Inflammatory macrophage (primary cell): ENCODE measurements at places on chromosomes 7 and 10.

GRCh38 chr10:123934846-123935245 is 43.2 kb upstream of the CPXM2 start:
- DNase-seq, result no peak

GRCh38 chr7:37943905-37944736 is 23.7 kb downstream of the EPDR1 start:
- DNase-seq, result no peak

DNA sequence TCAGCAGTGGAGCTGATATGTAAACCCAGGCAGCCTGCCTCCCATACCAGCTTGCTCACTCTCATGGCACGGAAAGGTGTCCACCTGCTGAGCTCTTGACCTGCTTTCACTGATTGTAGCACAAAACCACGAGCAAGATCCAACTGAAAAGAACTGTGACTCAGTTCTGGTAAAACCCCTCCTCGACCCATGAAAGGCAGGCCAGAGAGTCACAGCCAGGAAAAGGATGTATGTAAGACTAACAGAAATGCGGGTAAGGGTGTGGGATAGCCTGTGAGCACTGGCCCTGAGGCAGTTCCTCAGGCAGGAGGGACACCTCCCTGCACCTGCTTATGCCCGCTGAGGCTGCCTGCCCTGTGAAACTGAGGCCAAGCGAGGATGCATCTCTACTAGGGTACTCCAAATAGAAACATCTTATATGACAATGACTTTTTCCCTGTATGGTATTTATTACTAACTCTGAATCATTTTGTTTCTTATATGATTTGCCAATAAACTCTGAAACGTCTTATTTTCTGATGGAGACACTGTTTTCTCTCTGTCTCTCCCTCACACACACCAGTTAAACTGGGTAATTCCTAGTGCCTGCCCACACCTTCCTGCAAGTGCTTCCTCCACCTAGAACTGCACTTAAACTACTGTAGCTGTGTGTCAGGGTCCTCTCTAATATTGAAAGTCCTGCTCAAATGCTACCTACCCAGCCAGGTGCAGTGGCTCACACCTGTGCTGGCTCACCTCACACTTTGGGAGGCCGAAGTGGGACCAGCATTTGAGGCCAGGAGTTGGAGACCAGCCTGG is 73.3 kb upstream of the GHITM start:
- no peak for DNase-seq

GRCh38 chr10:28858646-28859045 is 181.3 kb downstream of the BAMBI start:
- DNase-seq, result no peak

GRCh38 chr7:28081016-28081415 is 99.6 kb downstream of the JAZF1 start:
- DNase-seq, result no peak

DNA sequence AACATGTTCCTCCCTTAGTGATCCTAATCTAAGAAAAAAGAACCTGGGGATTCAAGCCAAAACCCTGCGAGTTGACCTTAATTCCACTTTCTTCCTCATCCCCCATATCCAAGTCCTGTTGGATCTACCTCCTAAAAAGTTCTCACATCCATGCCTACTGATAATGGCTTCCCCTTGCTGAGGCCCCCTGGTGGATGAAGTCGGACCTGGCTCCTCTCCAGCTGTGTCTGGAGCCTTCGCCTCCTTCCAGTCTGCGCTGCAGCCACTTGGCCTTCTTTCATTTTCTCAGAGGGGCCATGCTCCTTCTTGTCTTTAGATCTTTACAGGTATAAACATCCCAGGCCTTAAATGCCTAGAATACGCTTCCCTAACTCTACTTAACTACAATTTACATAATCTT is 8.1 kb downstream of the PDE1C start:
- peak; percentile 58 for DNase-seq

DNA sequence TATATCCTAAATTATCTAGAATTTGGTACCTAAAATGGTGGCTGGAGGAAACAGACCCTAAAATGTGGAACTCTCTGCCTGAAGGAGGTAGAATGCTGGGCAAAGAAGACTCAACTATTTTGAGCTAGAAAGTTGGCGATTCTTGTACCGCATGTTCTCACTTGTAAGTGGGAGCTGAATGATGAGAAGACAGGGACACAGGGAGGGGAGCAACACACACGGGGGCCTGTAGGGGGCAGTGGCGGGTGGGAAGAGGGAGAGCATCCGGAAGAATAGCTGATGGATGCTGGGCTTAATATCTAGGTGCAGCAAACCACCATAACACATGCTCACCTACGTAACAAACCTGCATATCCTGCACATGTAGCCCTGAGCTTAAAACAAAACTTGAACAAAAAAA is 250.6 kb downstream of the CALN1 start:
- DNase-seq, result no peak

DNA sequence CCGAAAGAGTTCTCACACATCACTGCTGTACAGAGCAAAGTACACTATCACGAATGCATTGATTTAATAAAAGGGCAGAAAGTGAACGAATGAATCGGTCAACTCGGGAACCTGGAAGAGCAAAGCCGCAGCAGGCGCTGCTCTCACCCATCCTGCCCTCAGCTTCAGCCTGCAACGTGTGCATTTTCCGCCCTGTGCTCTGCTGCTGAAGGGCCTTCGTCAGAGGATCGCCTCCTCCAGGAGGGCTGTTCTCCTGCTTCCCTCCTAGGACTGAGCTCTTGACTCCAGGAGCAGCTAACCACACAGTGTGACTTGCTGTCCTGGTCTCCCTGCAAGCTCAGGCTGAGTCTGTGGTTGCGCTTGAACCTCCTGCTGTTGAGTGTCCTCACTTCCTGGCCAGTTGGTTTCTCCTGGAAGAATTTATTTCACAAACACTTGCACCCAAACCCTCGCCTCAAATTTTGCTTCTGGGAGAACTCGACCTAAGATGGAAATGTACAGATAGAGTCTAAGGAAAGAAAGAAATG is 473.0 kb upstream of the KLF6 start:
- no peak for DNase-seq

DNA sequence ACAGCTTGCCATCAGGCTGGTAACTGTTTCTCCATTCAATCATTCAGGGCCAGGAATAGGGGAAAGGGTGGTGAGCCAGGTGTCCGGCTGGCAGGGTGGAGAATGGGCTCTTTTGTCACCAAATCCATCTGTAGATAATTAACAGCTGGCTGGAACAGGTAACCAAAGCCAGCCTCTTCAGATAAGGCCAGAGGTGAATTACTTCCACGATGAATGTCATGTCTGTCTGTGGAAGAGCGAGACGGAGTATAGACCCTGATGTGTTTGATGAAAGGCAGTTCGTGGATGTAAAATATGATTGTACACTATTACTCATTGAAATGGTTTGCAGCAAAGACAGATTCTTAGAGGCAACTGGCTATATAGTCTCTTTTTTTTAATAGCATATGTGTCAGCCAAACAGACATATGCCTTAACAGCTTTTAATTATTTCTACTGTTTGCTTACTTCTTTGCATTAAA is 149.8 kb downstream of the KLF6 start:
- DNase-seq, result no peak

DNA sequence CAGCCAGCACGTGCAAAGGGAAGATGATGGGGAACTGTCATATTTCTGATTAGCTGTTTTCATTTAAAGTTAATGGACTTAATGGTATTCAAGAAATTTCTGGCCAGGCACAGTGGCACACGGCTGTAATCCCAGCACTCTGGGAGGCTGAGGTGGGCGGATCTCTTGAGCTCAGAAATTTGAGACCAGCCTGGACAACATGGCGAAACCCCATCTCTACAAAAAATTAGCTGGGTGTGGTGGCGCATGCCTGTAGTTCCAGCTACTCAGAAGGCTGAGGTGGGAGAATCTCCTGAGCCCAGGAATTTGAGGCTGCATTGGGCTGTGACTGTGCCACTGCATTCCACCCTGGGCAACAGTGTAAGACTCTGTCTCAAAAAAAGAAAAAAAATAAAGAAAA is 18.7 kb downstream of the STN1 start:
- no peak for DNase-seq

DNA sequence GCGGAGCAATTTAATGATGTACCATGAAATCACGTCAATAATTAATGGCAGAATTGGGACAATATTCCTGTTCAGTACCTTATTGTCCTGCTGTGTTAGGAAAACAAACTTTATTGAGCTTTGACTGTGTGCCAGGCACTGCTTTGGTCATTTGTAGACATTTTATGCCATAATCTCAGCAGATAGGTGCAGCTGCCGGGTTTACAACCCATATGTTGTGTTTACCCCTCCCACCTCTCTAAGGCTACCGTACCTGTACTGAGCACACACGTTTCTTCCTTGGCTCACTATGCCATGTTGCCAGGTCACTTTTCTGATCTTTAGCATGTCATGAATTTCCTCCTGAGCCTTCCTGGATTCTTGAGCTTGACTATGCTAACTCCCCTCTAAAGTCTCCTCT is 422.2 kb downstream of the PHTF2 start:
- DNase-seq, result no peak

DNA sequence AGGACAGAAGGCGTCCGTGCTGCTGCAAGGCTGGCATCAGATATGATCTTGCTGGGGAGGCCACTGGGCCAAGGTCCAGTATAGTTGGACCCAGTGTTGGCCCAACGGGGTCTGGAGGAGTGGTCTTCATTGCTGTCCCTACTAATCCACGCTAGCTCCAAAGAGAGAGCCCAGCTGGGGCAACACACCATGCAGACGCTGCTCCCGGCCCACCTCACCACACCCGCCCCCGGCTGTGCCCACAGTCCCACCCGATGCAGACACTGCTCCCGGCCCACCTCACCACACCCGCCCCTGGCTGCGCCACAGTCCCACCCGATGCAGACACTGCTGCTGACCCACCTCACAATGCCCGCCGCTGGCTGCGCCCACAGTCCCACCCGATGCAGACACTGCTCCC is 121.5 kb downstream of the VIPR2 start:
- DNase-seq, result no peak

GRCh38 chr10:96216775-96217174 is 54.6 kb downstream of the BLNK start:
- DNase-seq, result no peak

GRCh38 chr7:45212606-45213005 is 55.0 kb downstream of the RAMP3 start:
- DNase-seq, result no peak

- no peak for DNase-seq
Measured at GRCh38 chr10:63464402-63465292, 1.1 kb downstream of the JMJD1C start.

- no peak for DNase-seq
Measured at GRCh38 chr10:25226775-25227682, 52.2 kb downstream of the GPR158 start.
